Cortex of kidney (tissue), 1 donor: ENCODE measurements at places on chromosomes 5 and 9.

DNA sequence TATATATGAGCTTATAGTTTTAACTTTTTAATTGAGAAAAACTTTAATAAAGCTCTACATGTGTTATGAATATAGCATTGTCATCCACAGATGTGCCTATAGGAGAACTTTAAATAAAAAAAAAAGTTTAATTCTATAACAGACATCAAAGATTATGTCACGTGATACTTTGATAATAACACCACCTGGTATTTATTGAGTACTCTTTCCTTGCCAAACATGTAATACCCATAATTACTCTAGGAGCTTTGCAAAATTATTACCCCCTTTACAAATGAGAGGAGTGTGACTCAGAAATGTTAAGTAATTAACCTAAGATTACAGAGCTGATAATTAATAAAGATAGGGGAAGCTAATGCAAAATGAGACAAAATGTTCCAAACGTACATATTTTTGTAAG lies 43.0 kb downstream of the ITGA2 start:
- no peak for DNase-seq

GRCh38 chr5:57662991-57663390 lies 180.4 kb upstream of the ACTBL2 start:
- DNase-seq = no peak

GRCh38 chr9:36985061-36985768 lies 48.9 kb downstream of the PAX5 start:
- no peak for DNase-seq

- DNase-seq = no peak
These were observed 51.6 kb upstream of the C5orf46 start for GRCh38 chr5:147957901-147958300.

GRCh38 chr5:41057231-41057630 lies 13.9 kb downstream of the MROH2B start:
- no peak for DNase-seq

- no peak for DNase-seq
These were observed 21.5 kb upstream of the AKNA start for GRCh38 chr9:114409103-114409780.

DNA sequence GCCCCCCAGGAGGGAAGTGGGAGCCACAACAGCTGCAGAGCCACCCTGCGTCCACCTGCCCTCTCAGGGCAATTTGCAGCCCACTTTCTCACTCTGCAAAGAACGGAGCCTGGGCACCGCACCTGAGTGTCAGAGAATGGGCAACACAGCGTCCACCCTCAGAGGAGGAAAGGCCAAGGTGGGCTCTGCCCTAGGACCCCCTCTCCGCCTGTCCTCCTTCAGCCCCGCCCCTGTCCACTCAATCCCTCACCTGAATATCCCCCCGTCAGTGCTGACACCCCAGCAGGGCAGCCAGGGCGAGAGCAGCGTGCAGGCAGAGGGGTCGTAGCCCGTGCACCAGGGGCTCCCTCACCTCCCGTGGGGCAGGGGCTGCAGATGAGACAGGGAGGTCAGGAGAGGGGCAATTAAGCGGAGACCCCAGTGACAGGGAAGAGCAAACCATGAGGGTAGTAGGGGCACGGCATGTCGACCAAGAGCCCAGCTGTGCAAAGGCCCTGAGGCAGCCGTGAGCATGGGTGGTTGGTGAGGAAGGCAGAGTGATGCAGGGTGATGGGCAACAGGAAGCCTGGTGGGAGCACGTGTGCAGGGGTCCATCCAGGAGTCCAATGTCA lies 140.3 kb downstream of the OLFM1 start:
- DNase-seq = no peak

DNA sequence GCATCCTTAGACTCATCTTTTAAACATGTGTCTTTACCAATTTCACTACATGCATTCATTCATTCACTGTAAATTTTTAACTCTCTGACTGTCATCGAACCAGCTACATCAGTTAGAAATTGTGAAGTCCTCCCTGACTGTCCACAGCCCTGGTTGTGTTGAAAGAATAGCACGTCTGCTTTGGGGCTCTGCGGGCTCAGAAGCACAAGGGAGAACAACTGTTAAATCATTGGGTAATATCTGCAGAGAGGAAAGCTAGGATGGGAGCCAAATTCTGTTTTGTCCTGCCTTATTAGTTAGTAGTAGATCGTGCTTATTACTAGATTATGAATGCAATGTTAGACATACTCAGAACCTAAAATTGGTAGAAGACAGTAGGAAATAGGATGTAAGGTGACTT lies 26.3 kb upstream of the FAM120AOS start:
- DNase-seq = no peak

- no peak for DNase-seq
These were observed 23.0 kb downstream of the MARCHF6 start for GRCh38 chr5:10376544-10376943.

DNA sequence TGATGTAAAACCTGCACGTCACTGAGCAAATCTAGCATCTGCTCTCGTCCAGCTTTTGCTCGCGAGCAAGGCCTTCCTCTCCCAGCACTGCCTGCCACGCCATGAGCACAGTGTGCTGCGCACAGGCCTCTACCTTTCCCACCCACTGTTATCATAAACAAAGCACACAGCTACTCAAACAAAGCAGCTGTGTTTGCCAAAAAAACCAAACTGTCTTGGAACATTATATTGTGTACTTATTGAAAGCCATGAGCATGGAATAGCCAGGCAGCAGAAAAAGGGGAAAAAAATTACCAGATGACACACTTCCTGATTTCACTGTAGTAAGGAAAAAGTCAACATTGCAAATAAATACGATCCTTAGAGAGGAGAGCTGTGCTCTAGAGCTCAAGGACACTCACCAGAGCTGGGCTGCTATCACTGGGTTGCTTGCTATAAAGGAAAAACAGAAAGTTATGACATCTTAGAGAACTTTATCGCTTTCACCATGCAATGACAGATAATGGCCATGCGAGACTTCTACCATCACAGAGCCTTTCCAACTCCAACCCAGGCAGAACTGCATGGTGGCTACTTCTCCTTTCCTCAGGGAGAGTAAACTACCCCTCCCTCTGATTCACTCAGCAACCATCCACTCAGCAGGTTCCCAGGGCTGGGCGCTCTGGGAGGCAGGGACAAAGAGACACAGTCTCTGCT lies 69.6 kb downstream of the EPB41L4B start:
- DNase-seq = no peak

DNA sequence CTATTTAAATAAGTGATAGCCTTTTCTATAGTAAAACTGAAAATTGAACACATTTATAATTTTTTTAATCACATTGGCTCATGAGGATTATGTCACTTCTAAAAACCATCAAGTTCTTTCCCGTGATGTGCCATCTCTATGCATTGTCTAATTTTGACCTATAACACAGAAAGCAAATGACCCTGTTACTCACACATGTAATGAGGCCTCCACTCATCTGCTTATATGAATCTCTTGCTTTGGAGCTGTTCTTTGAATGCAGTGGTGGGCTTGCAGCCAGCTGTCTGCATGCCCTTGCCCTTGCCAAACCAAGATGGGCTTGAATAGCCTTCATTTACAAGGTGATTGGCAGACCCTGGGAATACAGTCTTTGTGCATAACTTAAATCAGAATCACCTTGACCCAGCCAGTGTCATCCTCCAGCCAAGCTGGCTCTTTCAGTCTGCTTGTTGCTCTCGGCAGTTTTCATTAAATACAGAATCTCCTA lies 163.2 kb downstream of the TRIO start:
- no peak for DNase-seq

DNA sequence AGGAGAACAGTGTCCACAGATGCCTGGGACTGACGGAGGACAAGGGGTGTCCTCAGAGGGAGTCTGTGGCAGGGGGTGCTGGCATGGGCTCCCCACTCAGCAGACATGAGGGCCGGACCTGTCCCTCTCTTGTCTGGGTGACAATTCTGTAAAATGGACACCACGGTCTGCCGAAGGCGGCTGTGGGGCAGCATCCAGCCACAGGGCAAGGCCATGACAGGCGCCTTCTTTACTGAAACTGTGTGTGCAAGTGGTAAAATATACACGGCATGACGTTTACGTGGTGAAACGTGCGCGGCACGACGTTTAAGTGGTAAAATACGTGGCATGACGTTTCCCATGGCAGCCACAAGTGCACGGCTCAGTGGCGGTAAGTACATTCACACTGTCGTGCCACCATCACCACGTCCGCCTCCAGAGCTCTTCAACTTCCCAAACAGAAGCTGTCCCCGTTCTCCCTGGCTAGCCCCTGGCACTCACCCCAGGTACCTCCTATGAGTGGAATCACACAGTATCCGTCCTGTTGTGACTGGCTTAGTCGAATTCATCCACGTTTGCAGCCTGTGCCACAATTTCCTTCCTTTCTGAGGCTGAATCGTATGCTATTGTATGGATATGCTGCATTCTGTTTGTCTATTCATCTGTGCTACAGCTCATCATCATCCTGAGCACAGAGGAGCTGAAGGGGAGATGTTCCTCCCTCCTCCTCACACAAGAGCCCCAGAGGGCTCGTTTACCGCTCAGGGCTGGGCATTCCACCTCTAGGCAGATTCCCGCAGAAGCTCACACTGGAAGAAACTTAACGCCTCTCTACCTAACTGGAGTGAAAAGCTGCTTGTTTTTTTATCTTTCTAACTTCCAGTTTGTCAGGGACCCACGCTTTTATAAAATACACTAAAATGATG lies 52.5 kb downstream of the COL23A1 start:
- DNase-seq = no peak

- no peak for DNase-seq
These were observed 46.5 kb upstream of the TNFAIP8 start for GRCh38 chr5:119309326-119309725.

GRCh38 chr5:93884254-93884653 lies 142.9 kb upstream of the POU5F2 start:
- no peak for DNase-seq

DNA sequence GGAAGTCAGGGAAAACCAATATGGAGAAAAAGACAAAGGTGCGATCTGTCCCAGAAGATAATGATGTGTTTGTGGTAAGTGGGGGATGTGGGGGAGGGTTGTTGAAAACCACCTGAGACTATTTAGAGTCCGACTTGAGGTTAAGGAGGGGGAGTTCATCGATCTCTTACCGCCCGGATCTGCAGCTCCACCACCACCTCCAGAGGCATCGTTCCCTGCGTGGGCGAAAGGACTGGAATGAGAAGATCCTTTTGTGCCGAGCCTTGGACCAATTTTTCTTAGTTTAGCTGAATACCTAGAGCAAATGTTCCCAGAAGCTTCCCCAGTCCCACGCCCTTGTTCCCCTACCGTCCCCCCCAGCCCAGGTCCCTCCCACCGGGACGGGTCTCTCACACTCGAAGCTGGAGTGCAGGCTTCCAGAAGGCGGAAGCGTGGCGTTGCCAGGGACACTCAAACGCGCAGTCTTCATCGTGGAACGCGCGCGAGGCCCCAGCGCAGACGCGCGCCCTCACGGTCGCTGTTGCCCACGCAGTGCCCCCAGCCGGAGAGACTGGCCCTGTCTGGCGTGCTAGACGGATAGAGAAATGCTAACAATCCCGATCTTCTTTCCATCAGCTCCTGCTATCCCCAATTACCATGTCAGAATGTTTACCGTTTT lies at the start of gene SPATA6L:
TSS of gene SPATA6L (minus strand) at position 439 of the 658 bp plus-strand sequence. CDS start at position 209, 230 bp downstream.
- DNase-seq = no peak

- no peak for DNase-seq
These were observed 308.2 kb upstream of the PRR16 start for GRCh38 chr5:120155873-120156272.

- DNase-seq = no peak
These were observed 16.4 kb downstream of the ZSWIM6 start for GRCh38 chr5:61348447-61348846.
